Astrocyte (in vitro differentiated cells and primary cell): ENCODE measurements at places on chromosomes 1 and 21. TPM values are rescaled to one million over a fixed set of nuclear protein-coding genes. Genes with fewer than 3 reads are reported as not detected.

The TP73 gene
- 0.18 TPM in 1 of 2 replicates, not detected in the other for total RNA-seq

- no peak overlapping the region for H3K4me3 ChIP-seq
- H3K36me3 ChIP-seq, result no peaks in the 10 kb centered on the region
- H3K27ac ChIP-seq, result no peak overlapping the region
- no peak for DNase-seq
- H3K4me1 ChIP-seq, result peaks cover 16% of the 10 kb centered on the region
These were observed 32.0 kb upstream of the WASF2 start for GRCh38 chr1:27521861-27522431.

GRCh38 chr1:114820392-114820791, 34.3 kb upstream of the SYCP1 start:
- no peak overlapping the region for H3K27ac ChIP-seq
- H3K4me1 ChIP-seq, result no peaks in the 10 kb centered on the region
- no peak overlapping the region for H3K4me3 ChIP-seq
- no peaks in the 10 kb centered on the region for H3K27me3 ChIP-seq
- no peaks in the 10 kb centered on the region for H3K36me3 ChIP-seq

- no peaks in the 10 kb centered on the region for H3K36me3 ChIP-seq
- H3K27me3 ChIP-seq, result no peaks in the 10 kb centered on the region
- H3K27ac ChIP-seq, result no peak overlapping the region
- no peaks in the 10 kb centered on the region for H3K4me1 ChIP-seq
These were observed 32.3 kb downstream of the TBX19 start for GRCh38 chr1:168312718-168313604.

DNA sequence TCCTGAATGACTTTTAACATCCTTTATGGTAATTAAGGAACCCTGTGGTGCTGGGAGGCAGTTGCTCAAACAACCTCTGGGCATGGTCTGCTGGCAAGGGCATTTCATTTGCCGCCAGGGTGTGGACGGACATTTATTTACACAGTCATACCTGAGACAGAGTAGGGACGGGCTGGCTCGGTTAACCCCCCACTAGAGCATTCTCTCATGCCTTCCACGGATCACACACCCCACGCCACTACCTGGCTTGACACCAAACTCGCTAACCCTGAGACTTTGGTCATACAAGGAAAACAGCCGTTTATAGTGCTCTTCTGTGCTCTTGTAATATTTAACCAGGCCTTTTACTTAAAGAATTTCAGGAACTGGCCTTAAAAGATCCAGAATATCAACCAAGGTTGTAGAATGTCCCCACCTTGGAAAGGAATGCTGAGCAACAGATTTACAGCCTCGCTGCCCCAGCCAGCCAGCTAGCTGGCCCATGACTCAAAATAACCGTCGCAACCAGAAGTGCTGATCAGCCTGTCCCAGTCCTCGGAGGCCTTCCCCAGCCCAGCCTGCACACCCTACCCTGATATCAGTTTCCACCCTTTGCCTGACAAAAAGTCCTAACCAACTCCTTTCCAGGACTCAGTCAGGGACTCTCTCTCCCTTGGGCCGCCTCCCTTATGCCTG, 6.5 kb upstream of the PDXK start:
- peaks cover 5% of the 10 kb centered on the region for H3K4me1 ChIP-seq
- H3K27ac ChIP-seq, result no peak overlapping the region
- peak; percentile 74 for DNase-seq
